Activated CD4-positive, alpha-beta T cell treated with anti-CD3 and anti-CD28 coated beads for 1 hour (primary cell): ENCODE measurements at places on chromosomes 13 and 19.

DNA sequence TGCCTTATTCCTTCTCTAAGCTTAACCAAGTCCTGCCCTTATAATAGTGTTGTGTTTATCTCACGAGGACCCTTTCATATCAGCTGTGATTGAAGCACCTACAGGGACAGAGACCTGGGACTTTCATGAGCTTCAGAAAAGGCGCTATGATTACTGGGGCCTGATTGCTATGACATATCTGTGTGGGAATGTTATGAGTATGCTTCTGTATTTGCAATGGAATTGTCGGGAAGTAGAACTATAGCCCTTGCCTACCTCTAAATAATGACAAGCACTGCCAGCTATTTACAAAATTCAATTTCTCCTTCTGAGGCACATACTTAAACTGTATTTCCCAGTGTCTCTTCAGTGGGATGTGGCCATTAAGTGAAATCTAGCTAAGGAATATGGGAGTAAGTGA is 191.5 kb downstream of the LHFPL6 start:
- no peak for DNase-seq

GRCh38 chr13:110227864-110228643 is 78.9 kb downstream of the COL4A1 start:
- no peak for DNase-seq

GRCh38 chr13:94123557-94123956 is 355.9 kb downstream of the DCT start:
- DNase-seq, result no peak

DNA sequence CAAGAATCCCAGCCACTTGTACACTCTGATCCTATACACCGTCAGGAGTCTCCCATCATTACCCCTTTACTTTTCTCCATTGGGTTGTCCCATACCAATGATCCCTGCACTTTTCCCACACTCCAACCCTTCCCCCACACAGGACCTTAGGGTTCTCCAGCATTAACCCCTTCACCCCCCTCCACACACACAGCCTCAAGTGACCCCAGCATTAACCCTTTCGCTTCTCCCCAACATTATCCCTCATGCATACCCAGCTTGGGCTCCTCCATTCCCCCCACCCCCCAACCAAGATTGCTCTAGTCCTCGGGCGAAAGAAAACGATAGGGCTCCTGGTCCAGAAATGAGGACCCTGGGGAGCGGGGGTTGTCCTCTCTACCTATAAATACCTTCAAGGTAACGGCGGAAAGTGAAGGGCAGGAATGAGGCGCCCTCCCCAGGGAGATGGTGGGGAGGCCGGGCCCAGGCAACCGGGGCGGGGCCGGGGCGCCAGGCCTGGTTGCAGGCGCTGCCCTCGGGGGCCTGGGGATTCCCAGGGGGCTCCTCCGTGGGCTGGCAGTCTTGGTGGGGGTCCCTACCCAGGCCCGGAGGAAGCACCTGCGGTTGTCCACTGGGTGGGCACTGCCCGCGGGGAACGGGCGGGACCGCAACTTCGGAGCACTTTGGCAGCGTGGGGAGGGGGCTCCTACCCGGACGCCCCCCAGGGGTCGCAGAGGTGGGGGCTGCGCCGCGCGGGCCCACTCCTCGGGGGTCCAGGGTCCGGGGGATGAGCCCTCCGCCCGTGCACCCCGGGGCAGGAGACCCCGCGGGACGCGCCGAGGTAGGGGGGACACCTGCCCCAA is 757 bp downstream of the WIZ start:
- DNase-seq, result no peak

DNA sequence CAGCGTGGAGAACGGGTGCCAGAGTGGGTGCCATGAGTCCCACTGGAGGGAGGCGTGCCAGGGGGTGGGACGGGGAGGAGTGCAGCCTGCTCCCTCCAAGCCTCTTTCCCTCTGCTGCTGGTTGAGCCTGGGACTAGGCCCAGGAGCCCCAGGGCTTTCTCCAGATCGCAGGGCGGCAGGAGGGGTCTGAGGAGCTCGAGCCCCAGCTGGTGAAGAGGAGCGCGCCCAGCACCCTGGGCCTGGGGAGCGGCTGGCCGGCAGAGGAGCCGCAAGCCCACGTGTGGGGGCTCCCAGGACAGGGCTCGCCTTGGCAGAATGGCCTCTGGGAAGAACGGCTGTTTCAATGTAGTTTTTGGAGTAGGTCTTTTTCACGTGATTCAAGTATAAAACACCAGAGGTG is 12.2 kb upstream of the DCUN1D2 start:
- DNase-seq, result no peak

GRCh38 chr19:54429545-54430227 is 14.4 kb downstream of the TTYH1 start:
- DNase-seq, result no peak

- no peak for DNase-seq
These were observed 16.1 kb downstream of the TMEM38A start for GRCh38 chr19:16677055-16677454.

DNA sequence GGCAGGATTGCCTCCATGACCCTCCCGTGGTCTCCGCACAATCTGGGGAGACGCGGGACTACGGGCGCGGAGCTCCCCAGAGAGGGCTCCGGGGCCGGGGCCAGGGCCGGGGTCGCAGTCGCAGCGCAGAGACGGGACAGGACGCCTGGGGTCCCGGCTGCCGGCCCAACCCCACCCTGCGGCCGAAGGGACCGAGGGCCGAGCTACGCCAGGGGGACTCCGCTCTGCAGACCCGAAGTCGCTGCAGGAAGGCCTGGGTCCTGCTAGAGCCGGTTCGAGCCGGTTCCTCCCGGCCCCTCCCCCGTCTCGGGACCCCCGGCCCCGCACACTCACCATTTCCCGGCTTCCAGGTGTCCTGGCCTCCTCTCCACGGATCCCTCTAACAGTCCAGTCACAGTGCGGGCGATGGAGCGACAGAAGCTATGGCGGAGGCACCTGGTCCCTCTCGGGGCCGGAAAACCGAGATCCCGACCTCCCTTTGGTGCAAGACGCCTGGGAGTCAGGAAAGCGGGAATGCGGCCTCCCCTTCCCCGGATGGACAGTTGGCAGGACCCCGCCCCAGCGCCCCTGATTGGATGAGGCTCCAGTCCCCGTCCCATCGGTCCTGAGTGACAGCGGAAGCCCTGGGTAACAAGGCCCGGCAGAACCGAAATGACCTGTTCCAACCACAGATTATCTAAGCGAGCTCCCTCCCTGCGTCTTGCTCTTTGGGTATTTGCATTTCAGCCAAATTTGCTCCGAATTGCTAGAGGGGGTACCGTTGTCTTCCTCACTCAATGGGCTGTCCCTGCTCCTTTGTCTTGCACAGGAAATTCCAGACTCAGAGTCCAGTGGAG is at the start of gene ZNF625:
ZNF625 (minus strand) TSS at position 512 of the 836 bp plus-strand sequence; CDS start at position 336, 176 bp downstream.
- no peak for DNase-seq

DNA sequence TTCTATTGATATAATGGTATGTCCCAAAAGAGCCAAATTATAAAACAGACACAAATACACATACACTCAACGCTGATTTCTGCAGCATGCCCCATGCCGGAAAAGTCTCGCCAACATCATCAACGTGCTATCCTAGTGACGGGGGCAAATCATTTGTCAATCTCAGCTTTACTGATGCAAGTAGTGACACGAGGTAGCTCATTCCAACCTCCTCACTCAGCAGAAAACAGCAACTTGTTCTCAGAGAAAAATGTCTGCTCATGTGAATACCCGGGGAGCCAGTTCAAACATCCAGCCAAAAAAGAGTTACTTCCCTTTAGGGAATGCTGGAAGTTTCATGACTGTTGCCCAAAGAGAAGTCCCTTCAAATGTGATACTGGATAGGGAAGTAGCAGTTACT is 46.3 kb downstream of the SOX21 start:
- DNase-seq, result no peak

- DNase-seq, result no peak
These were observed 1479.9 kb upstream of the PRR20A start for GRCh38 chr13:55660851-55661250.

DNA sequence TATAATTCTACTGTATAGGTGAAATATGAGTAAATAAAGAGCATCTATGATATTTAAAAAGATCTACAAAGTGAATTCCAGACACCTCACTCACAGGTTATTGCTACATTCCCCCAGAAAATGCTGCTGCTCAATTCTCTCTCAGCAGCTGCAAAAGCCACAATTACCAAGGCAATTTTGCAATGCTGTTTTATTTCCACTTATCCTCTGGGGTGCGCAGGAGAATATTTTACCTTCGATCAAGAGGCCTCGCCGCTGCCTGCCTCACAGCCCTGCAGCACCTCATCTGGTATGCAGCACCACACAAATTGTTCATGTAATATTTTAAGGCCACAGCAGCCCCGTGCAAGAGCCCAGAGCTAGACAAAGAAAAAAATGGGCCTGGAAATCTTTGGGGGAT is 333.2 kb downstream of the DNAJC15 start:
- no peak for DNase-seq

GRCh38 chr13:64446372-64446771 is 2783.8 kb downstream of the PCDH9 start:
- no peak for DNase-seq

DNA sequence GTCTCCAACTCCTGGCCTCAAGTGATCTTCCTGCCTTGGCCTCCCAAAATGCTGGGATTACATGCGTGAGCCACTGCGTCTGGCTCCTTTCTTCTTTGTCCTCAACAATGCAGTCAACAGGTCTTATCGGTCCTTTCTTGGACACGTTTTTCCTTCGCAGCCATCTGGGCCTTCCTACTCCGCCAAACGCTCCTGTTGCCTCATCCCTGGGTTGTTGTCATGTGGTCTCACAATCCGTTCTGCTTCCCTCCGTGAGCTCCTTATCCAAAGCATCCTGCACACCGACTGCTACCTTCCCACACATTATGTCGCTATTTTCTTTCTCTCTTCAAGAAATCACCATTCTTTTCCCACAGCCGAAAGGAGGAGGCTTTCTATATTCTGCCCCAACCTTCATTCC is 306.8 kb downstream of the DCLK1 start:
- DNase-seq, result no peak

- DNase-seq, result no peak
These were observed 101.5 kb downstream of the FGF14 start for GRCh38 chr13:102300379-102300778.

GRCh38 chr13:48923376-48923775 is 52.3 kb upstream of the FNDC3A start:
- DNase-seq, result no peak

DNA sequence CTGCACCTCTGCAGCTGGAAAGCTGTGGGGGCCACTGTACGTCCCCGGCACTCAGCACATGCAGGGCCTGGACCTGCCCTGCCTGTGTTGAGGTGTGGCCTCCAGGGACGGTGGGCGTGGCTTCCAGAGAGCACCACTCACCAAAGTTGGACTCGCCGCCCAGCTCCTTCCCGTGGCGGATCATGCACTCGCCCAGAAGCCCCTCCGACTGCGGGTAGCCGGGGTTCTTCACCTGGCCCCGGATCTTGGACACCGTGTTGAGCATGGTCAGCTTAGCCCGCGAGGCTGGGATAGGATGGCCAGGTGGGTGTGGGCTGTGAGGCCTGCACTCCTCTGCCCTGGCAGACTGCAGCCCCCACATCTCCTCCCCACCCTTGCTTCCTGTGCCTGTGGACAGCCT is 22.0 kb downstream of the MPND start:
- DNase-seq, result no peak

- no peak for DNase-seq
These were observed 10.6 kb downstream of the FUT6 start for GRCh38 chr19:5828661-5829566.

DNA sequence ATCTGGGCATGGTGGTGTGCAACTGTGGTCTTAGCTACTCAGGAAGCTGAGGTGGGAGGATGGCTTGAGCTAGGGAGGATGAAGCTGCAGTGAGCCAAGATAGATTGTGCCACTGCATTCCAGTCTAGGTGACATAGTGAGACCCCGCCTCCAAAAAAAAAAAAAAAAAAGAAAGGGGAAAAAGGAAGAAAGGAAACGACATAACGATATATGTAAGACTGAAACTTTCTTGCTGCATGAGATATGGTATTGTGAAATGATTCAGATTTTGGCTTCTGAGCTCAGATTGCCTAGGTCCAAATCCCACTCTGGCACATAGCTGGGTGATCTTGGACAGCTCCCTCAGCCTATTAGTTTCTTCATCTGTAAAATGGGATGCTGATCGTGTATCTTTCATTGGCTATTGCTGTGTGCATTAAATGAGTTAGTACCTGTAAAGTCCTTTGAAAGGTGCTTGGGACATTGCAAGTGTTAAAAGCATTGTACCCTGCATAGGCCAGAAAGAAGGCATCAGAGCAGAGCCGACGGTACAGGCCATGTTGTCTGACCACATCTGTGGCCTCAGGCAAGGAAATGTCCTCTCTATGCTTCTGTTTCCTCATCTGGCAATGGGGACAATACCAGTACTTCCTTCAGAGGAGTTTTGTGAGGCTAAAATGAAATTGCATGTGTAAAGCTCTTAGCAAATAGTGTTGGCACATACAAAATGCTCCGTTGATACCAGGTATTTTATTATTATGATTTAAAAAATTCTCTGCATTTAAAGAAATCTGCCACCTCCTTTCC is 32.6 kb upstream of the SLC46A3 start:
- DNase-seq, result no peak

GRCh38 chr19:590396-590745 is 690 bp downstream of the HCN2 start:
- no peak for DNase-seq

DNA sequence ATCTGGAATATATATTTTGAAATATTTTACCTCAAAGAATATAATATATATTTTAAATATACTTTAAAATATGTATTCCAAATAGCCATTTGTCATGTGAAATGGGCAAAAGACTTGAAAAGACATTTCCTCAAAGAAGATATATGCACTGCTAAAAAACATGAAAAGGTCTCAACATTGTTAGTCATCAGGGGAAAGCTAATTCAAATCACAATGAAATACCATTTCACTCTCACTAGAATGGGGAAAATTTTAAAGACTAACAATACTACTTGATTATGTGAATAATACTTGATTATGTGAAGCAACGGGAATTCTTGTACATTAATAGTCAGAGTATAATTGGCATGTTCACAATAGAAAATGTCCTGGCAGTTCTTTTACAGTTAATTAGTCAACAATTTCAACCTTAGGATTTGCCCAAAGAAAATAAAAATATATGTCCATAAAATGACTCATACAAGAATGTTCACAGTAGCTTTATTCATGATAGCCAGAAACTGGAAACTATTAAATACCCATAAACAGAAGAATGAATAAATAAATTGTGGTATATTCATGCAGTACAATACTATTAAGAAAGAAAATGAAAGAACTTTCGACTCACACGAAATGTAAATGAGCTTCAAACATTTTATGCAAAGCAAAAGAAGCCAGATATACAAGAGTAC is 6.8 kb upstream of the KBTBD6 start:
- no peak for DNase-seq
